Ureter (tissue), 1 donor: ENCODE measurements at places on chromosomes 7 and 10. TPM values are rescaled to one million over a fixed set of nuclear protein-coding genes. Genes with fewer than 3 reads are reported as not detected.

- DNase-seq: no peak
Observed at GRCh38 chr10:132611026-132611910, 73.7 kb downstream of the INPP5A start.

DNA sequence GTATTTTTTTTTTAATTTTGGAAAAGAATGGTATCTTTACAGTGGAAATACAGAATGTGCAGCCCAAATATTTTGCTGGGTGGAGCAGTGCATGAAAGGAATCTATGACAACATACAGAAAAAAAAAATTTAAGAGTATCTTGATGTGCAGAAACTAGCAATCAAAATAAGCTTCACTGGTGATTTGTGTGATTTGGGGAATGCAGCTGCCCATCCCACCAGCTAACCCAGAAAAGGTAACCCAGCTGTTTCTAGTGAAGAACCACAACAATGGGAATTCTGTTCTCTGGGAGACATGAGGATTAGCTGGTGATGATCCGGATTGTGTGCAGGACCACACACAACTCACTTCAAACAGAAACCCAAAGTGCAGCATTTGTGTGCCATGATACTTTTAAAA, 375.5 kb downstream of the SEMA3D start:
- no peak for DNase-seq

- DNase-seq: peak; percentile 80
Observed at GRCh38 chr10:6201516-6201975, 1.2 kb upstream of the PFKFB3 start.

- DNase-seq: no peak
Observed at GRCh38 chr7:72109566-72109965, 302.6 kb downstream of the CALN1 start.

SLC13A4 gene
- total RNA-seq: 0.13 TPM
